ENCODE measurements at places on chromosomes 12 and 14.

DNA sequence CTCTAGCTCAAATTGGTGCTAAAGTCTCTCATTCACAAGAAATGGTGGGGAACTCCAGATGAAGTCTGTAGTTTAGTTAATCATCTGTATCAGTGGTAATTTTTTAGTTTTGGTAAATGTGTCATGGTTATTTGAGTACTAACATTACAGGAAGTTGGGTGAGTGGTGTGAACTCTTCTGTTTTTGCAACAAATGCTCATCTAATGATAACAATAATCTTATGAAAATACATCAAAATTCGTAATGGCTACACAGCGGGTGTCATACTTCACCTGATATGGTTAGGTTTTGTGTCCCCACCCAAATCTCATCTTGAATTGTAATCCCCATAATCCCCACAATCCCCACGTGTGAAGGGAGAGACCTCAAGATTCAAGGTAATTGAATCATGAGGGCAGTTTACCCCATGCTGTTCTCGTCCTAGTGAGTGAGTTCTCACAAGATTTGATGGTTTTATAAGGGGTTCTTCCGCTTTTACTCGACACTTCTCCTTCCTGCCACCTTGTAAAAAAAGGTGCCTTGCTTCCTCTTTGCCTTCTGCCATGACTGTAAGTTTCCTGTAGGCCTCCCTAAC, 209.3 kb upstream of the FOXN3 start:
- no peak for DNase-seq

DNA sequence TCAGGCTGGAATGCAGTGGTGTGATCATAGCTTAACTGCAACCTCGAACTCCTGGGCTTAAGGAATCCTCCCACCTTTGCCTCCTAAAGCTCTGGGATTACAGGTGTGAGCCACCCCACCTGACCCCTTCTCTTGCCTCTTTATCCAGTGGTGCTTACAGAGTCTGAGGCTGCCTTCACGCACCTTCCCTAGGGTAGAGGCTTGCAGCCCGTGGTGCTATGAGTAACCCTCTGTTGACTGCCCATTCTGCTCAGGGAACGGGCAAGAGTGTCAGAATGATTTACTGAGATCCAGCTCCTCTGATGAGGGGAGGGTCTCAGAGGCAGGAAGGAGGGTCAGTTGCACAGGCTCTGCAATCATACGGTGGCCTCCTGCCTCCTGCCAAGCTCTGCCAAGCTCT, 125.1 kb upstream of the TBX3 start:
- no peak for DNase-seq

- DNase-seq: no peak
These were observed 1.3 kb upstream of the TGM1 start for GRCh38 chr14:24264298-24264697.

- no peak for DNase-seq
These were observed 1.1 kb downstream of the MED6 start for GRCh38 chr14:70599345-70599744.

Data from mesothelial cell of epicardium (in vitro differentiated cells).